ENCODE measurements at places on chromosomes 16 and 17. TPM values are rescaled to one million over a fixed set of nuclear protein-coding genes. Genes with fewer than 3 reads are reported as not detected.

CHST4 gene
- total RNA-seq, result not detected

GDPD3 gene
- 0.81 TPM for total RNA-seq

SBK1 gene
- total RNA-seq, result 0.09 TPM

BRIP1 gene
- 6.4 TPM for total RNA-seq

SLC5A10 gene
- not detected for total RNA-seq
